ENCODE measurements at places on chromosomes 12 and 14.

DNA sequence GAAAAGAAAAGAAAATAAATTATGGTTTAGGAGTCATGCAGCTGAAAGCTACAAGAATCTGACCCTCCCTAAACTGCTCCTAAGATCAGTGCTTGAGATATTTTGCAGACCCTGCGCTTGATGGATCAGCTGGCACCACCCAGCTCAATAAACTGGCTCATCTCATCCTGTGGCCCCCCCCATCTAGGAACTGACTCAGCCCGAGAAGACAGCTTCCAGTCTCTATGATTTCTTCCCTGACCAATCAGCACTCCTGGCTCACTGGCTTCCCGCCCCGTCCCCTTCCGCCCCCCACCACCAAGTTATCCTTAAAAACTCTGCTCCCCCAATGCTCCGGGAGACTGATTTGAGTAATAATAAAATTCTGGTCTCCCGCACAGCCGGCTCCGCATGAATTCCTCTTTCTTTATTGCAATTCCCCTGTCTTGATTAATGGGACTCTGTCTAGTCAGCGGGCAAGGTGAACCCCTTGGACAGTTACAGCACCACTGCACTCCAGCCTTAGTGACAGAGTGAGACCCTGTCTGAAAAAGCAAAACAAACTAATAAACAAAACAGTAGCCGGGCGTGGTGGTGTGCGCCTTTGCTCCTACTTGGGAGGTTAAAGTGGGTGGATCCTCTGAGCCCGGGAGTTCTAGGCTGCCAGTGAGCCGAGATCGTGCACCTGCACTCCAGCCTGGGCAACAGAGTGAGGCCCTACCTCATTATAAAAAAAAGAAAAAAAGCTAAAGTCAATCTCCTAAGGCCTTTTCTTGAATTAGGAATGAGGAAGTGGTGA is 24.5 kb upstream of the SPTLC2 start:
- DNase-seq, result no peak

DNA sequence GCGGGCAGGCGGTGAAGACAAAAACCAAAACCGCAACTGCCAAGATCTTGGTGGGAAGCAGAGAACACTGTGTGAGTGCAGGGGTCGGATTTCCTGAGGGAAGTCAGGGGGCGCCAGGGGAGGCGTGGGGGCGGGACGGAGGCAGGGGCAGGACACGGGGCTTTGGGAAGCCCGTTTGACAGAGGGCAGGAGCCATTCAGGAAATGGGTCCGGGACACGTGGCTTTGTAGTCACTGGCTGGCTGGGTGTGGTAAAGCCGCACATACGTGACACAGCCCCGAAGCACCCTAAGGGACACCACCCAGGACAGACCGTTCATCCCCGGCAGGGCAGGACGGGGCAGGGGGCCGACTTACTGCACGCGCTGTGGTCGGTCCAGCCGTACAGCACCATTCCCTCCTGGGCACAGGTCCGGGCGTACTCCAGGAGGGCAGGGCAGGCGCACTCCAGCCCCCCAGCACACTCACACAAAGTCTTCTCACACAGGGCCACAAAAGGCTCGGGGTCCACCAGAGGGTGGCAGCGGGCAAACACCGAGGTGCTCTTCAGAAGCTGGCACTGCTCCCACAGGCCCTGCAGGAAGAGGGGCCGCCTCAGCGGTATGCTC is 49.4 kb downstream of the VWF start:
- no peak for DNase-seq

DNA sequence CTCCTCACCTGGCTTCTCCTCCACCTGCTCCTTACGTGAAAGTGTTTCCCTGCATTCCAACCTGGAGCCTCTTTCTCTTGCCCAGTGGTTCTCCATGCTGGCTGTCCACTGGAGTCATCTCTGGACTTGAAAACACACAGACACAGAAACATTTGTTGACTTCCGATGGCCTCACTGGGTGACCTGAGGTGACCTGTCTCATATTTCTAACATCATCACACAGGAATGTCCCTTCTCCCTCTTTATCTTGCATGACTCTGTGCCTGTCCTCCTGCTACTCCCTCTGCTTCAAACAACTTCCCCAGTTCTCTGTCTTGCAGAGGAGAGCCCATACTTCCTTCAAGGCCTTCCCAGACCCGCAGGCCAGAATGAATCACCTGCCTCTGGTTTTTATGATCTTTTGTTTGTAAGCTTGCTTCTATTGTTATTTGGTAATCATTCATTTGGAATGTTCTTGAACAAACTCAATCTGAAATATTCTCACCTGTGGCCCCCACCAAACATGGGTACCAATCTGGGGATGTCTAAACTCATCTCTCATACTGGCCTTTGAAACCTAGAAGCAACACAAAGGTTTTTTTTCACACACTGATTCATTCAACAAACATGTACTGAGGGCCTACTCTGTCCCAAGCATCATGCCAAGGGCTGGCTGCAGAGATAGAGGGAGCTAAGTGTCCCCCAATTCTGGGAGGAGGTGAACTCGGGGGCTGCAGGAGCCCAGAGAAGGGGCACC is 9.7 kb upstream of the RIN3 start:
- no peak for DNase-seq

- no peak for DNase-seq
These were observed 102.0 kb downstream of the SLC6A15 start for GRCh38 chr12:84810611-84811010.

DNA sequence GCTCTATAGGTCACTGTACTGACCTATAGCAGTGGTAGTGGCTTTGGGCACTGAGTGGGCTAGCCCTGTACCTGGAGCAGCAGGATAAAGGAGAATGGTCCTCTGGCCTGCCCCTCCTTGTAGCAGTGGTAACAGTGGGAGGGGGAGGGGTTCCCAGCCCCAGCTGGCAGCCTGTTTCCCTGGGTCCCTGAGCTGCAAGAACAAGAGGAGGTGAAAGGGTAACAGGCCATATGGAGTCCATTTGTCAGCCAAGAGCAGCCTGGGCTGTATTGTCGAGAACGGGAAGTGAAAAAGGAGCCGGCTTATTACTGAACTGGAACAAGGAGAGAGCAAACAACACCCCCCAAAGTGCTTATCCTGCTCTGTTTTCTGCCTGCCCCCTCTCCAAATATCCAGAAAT is 73.8 kb upstream of the SRSF5 start:
- DNase-seq, result no peak

DNA sequence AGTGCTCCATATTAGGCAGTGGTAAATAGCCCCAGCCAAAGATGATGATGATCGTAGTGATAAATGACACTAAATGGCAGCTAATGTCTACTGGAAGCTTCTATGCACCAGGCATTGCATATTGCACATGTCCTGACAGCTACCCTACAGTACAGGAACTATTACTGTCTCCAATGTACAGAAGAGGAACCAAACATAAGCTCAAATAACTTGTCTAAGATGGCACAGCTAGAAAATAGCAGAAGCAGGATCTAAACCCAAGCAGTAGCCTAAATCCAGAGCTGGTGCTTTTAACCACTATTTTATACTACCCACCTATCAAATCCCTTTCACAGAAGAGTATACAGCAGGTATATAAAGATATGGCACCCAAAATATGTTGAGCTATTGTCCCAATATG is 28.9 kb downstream of the ESR2 start:
- no peak for DNase-seq

GRCh38 chr14:103246070-103246469 is 88.0 kb upstream of the EIF5 start:
- no peak for DNase-seq

DNA sequence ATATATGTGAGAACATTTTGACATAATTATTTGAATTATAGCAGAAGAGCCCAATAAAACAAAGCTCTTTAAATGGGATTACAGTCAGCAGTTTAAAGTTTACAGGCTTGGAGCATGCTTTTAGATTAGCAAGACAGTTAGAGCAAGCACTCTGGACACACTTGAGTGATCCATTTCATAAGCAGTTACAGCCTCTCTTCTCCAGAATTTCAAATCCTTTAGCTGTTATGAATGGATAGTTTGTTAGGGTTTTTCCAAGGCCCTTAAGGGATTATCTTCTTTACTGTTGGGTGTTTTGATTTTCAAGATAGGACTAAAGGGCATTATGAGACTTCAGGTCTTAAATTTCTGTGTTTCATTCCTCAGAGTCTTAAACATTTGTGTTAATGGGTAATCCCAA is 36.3 kb downstream of the BEST3 start:
- no peak for DNase-seq

All from effector CD8-positive, alpha-beta T cell (primary cell).